ENCODE measurements at places on chromosomes 7 and 10.

DNA sequence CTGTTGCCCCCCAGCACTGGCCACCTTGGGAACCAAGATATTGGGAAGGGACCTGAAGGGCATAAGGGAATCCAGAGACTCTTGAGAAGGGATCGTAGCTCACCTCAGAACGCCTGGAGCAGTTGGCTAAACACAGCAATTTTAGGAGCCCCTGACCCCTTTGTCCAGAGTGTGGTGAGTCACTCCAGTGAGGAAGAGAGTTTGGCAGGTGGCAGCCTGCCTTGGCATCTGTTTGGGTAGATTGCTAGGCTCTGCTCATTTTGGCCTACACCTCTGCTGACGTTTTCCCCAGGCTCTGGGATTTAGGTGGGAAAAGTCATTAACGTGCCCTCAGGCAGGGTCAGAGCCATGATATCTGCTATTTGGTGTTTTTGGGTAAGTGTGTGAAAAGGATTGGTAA, 100.6 kb downstream of the GRB10 start:
- no peak overlapping the region for H3K27ac ChIP-seq
- no peaks in the 10 kb centered on the region for H3K27me3 ChIP-seq
- DNase-seq, result no peak

DNA sequence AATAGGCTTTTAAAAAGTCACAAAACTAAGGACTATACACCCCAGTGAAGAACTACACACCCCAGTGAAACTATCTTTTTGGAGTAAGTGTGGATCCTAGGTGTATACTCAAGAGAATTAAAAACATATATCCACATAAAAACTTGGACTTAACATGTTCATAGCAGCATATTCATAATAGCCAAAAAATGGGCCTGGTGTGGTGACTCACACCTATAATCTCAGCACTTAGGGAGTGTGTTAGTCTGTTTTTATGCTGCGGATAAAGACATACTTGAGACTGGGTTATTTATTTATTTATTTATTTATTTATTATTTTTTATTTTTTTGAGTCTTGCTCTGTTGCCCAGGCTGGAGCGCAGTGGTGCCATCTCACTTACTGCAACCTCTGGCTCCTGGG, 19.0 kb upstream of the COMTD1 start:
- H3K27ac ChIP-seq, result no peak overlapping the region
- no peaks in the 10 kb centered on the region for H3K4me1 ChIP-seq
- no peaks in the 10 kb centered on the region for H3K27me3 ChIP-seq
- H3K36me3 ChIP-seq, result no peaks in the 10 kb centered on the region
- no peak for DNase-seq
- no peak overlapping the region for H3K4me3 ChIP-seq

- no peaks in the 10 kb centered on the region for H3K27me3 ChIP-seq
- no peak for DNase-seq
- no peak overlapping the region for H3K4me3 ChIP-seq
Observed at GRCh38 chr7:45026984-45027773, 27.2 kb downstream of the CCM2 start.

DNA sequence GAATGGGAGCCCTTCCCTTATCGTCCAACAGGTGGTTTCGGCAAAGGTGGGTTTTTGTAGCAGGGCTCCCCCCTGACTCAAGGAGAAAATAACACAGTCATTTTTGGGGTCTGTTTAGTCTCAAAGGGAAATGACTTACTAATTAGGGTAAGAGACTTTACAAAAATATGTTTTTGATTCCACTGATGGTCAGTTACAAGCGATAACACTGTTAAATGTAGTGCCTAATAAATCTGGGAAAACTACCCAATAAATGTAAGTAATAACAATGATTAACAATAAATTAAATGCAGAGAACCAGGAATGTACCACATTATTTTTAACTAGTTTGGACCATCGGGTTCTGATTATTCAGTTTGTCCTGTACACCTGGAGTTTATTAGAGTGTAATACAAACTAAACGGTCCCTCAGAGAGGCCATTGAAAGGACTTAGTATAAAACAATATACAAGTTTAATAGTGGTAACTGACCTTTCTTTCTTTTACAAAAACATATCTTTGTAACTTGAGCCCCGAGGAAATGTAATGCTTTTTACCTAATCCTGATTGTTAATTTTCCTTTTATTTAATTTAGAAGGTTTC, 216.2 kb upstream of the HABP2 start:
- no peaks in the 10 kb centered on the region for H3K4me1 ChIP-seq
- DNase-seq, result no peak
- H3K4me3 ChIP-seq, result no peak overlapping the region
- H3K27me3 ChIP-seq, result no peaks in the 10 kb centered on the region
- no peaks in the 10 kb centered on the region for H3K36me3 ChIP-seq

- no peak overlapping the region for H3K27ac ChIP-seq
- H3K4me1 ChIP-seq, result no peaks in the 10 kb centered on the region
- no peaks in the 10 kb centered on the region for H3K36me3 ChIP-seq
- no peak overlapping the region for H3K4me3 ChIP-seq
- DNase-seq, result peak; percentile 37
Observed at GRCh38 chr10:11713186-11713743, 28.9 kb upstream of the ECHDC3 start.

GRCh38 chr10:91909117-91909677, at the start of gene FGFBP3:
Gene FGFBP3, minus strand, starts transcription at chr10:91909486. Its CDS starts 517 bp downstream, at chr10:91908969.
- no peaks in the 10 kb centered on the region for H3K4me1 ChIP-seq
- DNase-seq, result peak; percentile 31
- H3K36me3 ChIP-seq, result no peaks in the 10 kb centered on the region

- no peaks in the 10 kb centered on the region for H3K27me3 ChIP-seq
- H3K27ac ChIP-seq, result no peak overlapping the region
- no peak for DNase-seq
- no peaks in the 10 kb centered on the region for H3K4me1 ChIP-seq
- H3K4me3 ChIP-seq, result no peak overlapping the region
- no peaks in the 10 kb centered on the region for H3K36me3 ChIP-seq
Observed at GRCh38 chr10:20963056-20963455, 65.9 kb upstream of the NEBL start.

DNA sequence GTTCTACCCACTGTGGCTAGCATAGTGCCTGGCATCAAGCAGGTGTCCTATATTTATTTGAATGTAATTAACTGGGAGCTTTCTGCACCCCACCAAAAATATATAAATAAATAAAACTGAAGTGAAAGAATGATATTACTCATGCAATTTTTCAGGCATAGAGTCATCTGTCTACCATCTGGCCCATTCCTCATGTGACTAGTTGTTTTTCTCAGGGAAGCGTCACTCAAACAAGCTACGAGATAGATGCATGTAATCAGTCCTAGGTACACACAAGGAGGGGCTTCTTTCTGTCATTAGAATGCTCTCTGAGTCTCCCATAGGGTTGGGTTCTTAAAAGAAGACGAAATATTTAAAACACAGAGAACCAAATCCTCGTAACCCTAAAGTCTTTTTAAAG, 255.5 kb upstream of the KMT2E start:
- no peaks in the 10 kb centered on the region for H3K36me3 ChIP-seq
- H3K27ac ChIP-seq, result no peak overlapping the region
- no peak for DNase-seq
- H3K27me3 ChIP-seq, result no peaks in the 10 kb centered on the region
- H3K4me1 ChIP-seq, result no peaks in the 10 kb centered on the region

- no peak overlapping the region for H3K4me3 ChIP-seq
- DNase-seq, result no peak
- no peaks in the 10 kb centered on the region for H3K27me3 ChIP-seq
- no peak overlapping the region for H3K27ac ChIP-seq
- no peaks in the 10 kb centered on the region for H3K36me3 ChIP-seq
- no peaks in the 10 kb centered on the region for H3K4me1 ChIP-seq
Observed at GRCh38 chr10:89867964-89868363, 166.6 kb downstream of the KIF20B start.

DNA sequence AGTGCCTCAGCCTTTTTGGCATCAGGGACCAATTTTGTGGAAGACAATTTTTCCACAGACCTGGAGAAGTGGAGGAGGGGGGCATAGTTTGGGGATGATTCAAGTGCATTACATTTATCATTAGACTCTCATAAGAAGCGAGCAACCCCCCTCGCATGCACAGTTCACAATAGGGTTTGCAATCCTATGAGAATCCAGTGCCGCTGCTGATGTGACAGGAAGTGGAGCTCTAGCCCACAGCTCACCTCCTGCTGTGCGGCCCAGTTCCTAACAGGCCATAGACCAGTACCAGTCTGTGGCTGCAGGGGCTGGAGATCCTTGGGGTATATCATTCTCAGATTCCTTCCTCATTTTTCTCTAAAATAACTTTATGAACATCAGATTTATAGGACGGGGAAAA, 50.8 kb downstream of the ATAD1 start:
- no peaks in the 10 kb centered on the region for H3K27me3 ChIP-seq
- H3K4me3 ChIP-seq, result no peak overlapping the region
- DNase-seq, result no peak
- no peaks in the 10 kb centered on the region for H3K4me1 ChIP-seq
- H3K36me3 ChIP-seq, result no peaks in the 10 kb centered on the region

GRCh38 chr10:20330246-20330645, 514.0 kb downstream of the PLXDC2 start:
- H3K27ac ChIP-seq, result no peak overlapping the region
- no peaks in the 10 kb centered on the region for H3K36me3 ChIP-seq
- DNase-seq, result no peak
- no peaks in the 10 kb centered on the region for H3K4me1 ChIP-seq
- no peak overlapping the region for H3K4me3 ChIP-seq

DNA sequence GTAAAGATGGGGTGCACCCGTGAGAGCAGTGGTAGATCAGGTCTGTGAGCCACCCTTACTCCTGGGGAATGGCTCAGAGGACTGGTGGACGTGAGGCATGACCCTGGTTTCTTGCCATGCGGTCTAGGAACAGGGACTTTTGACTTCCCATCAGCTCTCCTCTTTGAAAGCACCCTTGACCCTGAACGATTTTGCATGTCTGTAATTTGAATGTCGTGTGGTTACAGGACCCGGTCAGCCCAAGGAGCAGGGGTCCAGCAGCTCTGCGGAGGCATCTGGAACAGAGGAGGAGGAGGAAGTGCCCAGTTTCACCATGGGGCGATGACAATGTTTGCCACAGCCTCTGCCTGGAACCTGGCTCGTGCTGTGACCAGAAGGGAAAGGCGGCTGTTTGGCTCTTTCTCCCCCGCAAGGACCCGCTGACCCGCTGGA, 8.6 kb upstream of the ORAI2 start:
- DNase-seq, result no peak
- H3K4me3 ChIP-seq, result no peak overlapping the region
- H3K4me1 ChIP-seq, result no peaks in the 10 kb centered on the region
- no peaks in the 10 kb centered on the region for H3K27me3 ChIP-seq
- no peak overlapping the region for H3K27ac ChIP-seq

- H3K4me1 ChIP-seq, result no peaks in the 10 kb centered on the region
- H3K27me3 ChIP-seq, result no peaks in the 10 kb centered on the region
- no peaks in the 10 kb centered on the region for H3K36me3 ChIP-seq
- no peak overlapping the region for H3K27ac ChIP-seq
Observed at GRCh38 chr7:118793582-118793981, 569.1 kb downstream of the ANKRD7 start.

DNA sequence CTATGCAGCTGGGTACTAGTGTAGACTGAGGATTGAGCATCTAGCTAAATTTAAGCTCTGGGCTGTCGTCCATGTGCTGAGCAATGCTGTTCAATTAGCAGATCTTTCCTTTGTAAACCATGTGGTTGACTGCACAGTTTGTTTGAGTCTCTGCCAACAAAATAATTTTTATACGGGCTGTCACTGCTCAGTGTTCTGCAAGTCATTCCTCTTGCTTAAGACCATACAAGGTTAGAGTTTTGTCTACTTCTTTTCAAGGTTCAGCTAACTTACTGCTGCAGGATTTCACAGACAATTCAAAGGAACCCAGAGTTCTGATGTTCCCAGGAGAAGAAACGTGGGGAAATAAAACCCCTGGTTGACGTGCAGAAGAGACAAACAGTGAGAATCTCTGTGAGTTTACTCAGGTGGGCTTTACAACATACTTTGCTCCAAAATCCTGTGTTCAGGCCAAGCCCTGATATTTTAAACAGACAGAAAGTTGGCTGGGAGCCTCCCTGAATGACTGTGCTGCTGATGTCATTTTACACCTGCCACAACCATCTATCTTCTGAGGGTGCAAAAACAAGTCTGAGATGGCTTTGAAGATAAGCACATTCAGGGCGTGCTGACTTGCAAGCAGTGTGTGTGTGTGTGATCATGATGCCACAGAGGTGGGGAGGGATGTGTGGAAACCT, 177.1 kb upstream of the SVIL start:
- DNase-seq, result peak; percentile 78
- no peaks in the 10 kb centered on the region for H3K4me1 ChIP-seq
- peak overlapping the region; percentile 88 for H3K27ac ChIP-seq
- H3K4me3 ChIP-seq, result no peak overlapping the region
- H3K36me3 ChIP-seq, result no peaks in the 10 kb centered on the region
- H3K27me3 ChIP-seq, result no peaks in the 10 kb centered on the region

DNA sequence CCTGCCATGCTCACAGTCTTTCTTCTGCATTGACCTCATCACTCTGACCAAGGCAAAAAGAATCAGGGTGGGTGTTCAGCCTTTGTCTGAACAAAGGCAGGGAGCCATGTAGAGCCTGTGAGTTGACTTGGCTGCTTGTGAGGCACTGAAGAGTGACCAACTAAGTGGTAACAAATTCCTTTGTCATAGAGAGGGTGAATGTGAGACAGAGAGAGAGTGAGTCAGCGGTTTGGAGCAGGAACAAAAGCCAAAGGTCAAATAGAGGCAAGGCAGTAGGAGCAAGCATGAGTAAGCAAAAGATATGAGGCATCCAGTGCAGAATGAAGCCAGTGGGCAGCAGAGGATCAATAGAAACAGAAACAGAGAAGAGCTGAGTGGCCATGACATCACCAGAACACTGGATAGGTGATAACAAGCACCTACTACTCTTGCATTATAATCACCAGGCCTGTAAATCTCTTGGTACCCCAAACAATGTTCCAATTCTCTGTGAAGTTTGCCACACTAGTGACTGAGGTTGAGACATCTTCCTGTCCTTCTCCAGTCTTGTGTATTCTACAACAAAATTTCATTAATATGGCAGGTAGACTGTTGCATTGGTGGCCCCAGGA, 116.2 kb upstream of the LAMB4 start:
- H3K36me3 ChIP-seq, result no peaks in the 10 kb centered on the region
- no peak overlapping the region for H3K27ac ChIP-seq
- H3K27me3 ChIP-seq, result no peaks in the 10 kb centered on the region
- DNase-seq, result no peak

GRCh38 chr10:33332183-33333065, 2.0 kb downstream of the NRP1 start:
- H3K27me3 ChIP-seq, result no peaks in the 10 kb centered on the region
- no peak for DNase-seq
- H3K36me3 ChIP-seq, result no peaks in the 10 kb centered on the region
- H3K27ac ChIP-seq, result peak overlapping the region; percentile 88
- peak overlapping the region; percentile 71 for H3K4me3 ChIP-seq

- H3K36me3 ChIP-seq, result no peaks in the 10 kb centered on the region
- no peaks in the 10 kb centered on the region for H3K27me3 ChIP-seq
- no peaks in the 10 kb centered on the region for H3K4me1 ChIP-seq
- DNase-seq, result no peak
- no peak overlapping the region for H3K4me3 ChIP-seq
- H3K27ac ChIP-seq, result no peak overlapping the region
Observed at GRCh38 chr7:96599288-96599936, 110.2 kb downstream of the SEM1 start.

GRCh38 chr7:98394377-98394836, 6.5 kb downstream of the BAIAP2L1 start:
- DNase-seq, result no peak
- no peak overlapping the region for H3K27ac ChIP-seq
- no peaks in the 10 kb centered on the region for H3K27me3 ChIP-seq
- H3K4me3 ChIP-seq, result no peak overlapping the region

Measured in uterus (tissue), 4 donors.